Neuronal stem cell (in vitro differentiated cells): ENCODE measurements at places on chromosomes 2 and 18.

DNA sequence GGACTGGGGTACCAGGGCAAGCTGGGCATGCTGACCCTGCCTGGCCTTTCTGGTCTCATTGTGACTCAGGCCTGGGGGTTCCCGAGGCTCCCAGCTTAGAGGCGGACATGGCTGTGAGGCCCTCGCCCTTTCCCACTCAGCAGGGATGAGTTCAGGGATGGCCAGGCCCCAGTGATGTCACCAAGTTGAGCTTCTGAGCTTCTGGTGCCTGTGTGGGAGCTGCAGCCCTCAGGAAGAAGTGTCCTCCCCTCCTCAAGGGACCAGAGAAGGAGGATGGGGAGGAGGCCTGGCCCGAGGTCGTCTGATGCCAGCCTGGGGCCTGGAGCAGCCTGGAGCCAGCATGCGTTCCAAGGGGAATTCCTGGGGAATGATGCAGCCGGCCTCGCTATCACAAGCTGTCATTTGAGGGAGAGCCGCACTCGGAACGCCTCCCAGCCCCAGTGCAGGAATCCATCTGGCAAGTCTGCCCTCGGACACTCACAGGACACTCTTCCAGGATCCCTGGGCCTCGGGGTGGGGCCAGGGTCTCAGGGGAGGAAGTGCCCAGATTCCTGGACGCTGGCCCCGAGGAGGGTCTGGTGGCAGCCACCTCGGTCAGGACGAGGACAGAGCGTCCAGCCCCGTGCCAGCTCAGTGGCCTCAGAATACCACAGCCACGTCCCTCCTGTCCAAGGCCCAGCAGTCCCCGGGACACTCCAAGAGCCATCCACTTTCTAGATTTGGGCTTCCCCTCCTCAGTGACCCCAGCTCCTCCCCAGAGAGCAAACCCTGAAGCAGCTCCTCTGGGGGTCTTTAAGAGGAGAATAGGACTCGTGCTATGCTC lies 61.2 kb upstream of the GPC1 start:
- no peak for DNase-seq

DNA sequence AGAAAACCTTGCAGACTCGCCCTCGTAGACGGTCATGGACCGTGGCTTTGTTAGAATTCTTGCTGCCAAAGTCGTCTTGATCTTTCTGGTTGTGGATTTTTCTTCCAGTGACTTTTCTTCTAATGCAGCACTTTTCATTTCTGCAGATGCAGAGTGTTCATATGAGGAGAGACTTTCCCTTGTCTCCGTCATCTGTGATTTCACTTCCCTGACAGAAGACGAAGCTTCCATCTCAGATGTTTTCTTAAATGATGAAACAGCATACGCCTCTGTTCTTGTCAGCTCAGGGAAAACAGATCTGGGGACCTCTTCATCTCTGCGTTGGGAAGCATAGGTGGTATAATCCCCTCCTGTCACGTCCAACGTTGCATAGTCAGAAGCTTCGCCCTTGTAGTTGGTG lies 50.9 kb downstream of the PLEKHA3 start:
- no peak for DNase-seq

- no peak for DNase-seq
These were observed 40.4 kb upstream of the FAM124B start for GRCh38 chr2:224442071-224442967.

DNA sequence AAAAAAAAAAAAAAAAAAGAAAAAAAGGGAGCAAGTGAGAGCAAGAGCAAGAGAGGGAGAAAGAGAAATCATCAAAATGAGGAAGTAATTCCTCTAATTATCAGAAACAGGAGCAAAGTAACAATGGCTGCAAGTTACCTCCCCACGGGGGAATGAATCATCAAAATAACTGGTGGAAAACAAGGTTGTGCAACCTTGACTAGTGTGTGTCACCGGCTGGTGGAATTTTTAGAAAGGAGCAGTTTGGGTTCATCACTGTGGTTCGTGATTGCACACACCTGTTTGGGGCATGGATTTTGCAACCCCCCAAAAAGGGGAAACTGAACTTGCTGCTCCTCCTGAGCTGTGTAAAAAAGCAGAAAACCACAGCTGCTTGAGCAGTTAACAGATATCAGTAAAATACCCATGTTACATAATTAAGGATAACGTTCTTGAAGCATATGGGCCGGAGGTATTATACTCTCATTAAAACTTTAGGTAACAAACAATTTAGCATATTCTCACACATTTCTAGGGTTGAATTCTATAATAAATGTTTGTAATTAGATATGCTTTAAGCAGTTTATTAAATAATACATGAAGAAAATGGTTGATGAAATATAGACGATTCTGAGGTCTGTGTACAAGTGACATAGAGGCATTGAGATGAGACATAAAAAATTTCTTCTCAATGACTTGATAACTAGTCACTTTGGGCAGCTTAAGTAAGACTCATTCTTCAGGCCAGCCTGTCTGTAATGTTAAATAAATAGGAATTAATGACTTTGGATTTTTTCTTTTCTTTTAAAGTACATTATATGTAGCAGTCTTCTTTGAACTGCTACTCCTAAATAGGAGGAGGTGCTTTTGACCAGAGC lies 184.2 kb upstream of the ZEB2 start:
- DNase-seq, result no peak

DNA sequence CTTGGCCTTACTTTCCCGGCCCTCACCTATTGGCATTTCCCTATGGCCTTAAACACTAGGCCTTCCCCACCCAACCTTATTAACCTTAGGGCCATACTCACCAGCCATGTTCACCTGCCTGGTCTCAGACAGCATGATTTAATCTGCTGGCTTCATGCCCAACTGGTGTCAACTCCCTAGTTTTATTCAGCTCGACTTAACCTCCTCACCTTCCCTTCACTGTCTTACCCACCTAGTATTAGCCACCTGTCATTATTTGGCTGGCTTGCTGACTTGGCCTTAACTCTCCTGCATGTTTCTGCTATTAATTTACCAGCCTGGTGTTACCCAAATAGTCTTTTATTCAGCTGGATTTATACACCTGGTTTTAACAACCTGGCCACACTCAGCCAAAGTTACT lies 136.0 kb upstream of the ZSWIM2 start:
- DNase-seq, result no peak

DNA sequence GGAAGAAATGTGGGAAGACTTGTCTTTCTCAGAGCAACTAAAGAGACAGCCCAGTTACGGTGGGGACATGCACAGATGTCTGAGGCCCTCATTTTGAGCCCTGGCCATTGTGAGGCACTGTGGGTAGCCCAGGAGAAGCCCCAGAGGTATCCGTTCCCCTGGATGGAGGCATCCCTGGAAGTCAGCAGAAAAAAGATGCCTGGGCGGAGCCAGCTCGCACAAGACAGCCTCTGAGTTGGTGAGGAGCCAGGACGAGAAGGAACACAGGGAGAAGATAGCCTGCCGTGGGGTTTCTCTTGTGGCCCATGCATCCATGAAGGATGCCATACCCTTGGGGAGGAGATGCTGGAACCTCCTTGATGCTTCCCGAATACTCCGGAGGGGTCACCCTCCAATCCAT lies 56.9 kb upstream of the SEMA4C start:
- DNase-seq, result no peak

DNA sequence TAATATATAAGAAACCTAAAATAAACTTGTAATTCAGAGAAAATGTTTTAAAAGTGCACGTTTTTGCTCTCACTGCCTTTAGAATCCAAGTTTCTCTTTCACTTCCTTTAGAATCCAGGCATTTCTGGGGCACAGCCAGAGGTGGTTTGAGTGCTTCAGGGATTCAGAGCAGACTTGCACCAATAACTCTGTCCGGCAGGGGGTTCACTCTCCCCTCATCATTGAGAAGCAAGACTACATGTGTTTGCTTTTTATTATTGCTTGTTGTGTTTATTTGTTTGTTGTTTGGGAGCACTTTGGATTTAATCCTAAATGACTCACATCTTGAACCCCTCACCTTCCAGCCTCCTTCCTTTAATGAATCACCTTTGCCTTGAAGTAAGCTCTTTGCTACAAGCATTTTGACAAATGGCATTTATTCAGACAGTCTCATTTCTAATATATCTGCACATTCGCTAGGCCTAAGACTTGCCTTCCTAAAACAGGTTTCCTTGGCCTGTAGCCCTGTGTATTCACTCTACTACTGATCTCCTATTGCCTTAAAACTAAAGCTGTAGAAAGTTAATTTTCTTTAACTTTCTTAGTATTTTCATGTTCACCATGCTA lies 233.5 kb upstream of the ATP5MC3 start:
- DNase-seq, result peak; percentile 49

DNA sequence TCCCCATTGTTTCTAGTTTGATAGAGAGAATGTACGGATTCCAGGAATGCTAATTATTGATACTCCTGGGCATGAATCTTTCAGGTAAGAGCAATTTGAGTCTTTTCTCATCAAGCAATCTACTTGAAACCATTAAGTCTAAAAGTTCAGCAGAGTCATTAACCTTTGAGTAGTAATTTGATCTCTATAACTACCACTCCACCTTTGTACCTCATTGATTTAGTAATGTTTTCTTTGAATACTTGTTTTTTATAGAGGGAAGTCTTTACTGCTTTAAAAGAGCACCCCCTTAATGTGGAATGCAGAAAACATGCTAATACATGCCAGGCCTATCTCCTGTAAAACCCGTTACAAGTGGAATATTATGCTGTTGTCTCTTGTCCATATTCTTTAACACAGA lies 45.0 kb downstream of the EIF5B start:
- no peak for DNase-seq

- no peak for DNase-seq
These were observed 50.6 kb downstream of the TTC21B start for GRCh38 chr2:165902934-165903333.

DNA sequence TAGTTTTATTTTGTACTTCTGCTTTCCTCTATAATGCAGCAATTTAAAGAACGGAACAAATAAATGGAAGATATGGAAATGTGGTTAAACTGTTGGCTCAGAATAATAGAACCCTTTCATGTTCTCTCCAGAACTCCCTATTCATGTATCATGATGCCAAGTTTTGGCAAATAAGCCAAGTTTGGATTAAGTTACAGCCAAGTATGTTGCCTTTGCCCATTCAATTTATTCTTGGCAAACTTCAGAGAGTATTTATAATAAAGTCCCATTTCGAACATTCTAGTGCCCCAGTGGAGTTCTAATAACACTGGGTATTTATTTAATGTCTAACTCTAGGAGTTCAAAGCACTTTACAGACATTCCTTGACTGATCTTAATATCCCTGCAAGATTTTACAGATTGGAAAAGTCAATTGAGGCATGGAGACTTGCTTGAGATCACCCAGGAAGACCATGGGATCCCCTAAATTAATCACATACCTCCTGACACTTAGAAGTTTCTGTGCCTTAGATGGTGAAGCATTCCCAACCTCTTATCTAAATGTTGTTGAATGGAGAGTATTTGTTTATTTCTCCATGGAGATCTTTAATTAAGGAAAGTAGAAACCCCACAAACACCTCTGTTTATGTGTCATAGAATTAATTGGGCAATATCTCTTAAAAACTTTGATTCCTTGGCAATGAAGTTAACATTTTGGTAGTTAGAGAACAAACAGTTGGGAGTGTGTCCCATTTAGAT lies 106.7 kb downstream of the ACKR3 start:
- DNase-seq, result no peak

DNA sequence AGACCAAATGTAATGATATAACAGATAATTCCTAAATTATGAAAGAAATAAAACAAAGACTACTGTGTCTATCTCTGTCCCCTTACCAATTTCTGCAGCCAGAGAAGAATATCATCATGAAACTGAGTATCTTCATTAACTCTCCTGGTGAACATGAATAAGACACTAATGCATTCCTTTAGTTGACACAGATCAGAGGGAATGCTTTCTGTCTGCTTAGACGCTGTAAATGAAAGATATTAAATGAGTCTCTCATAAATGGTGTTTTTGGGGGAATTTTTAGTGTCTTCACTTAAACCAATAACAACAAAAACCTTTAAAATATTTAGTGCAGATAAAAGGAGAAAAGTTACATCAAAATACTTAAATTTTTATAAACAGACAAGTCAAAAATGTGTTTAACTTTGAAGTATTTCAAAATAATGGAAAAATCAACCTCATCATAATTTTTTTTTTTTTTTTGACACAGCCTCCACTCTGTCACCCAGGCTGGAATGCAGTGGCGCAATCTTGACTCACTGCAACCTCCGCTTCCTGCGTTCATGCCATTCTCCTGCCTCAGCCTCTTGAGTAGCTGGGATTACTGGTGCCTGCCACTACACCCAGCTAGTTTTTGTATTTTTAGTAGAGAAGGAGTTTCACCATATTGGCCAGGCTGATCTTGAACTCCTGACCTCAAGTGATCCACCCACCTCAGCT lies 16.0 kb downstream of the EPG5 start:
- no peak for DNase-seq

DNA sequence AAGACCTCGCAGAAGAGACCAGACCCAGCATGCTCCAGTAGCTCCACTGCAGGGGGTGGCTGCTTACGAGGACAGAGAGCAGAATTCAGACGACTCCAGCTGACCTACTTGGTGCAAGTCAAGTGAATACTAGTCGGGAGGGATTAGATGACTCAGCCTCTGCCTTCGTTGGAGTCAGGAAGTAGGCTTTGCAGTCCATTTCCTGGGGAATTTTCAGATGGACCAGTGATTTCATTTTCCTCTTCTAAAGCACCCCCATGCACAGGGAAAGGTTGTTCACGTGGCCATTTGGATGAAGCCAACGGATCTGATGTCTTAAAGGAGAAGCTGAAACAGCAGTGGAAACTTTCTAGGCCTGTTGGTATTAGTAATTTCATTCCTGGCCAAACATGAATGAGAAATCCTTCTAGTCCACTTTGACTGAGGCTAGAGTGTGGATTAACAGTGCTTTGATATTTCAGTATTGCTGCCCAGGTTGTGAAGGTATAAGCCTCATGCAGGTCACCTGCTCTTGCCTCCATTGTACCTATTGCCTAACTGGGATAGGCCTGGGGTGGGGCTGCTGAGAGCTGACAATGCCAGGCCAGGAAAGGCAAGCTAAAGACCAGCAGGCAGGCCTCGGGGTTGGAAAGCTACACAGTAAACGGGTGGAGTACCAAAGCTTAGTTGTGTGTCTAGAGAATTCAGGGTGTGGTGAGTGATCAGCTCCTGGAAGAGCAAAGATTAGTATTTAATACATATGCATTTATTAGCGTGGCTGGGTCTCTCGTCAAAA lies 117.6 kb upstream of the FOSL2 start:
- DNase-seq, result no peak

- no peak for DNase-seq
These were observed 33.7 kb downstream of the SFT2D3 start for GRCh38 chr2:127735044-127735443.

DNA sequence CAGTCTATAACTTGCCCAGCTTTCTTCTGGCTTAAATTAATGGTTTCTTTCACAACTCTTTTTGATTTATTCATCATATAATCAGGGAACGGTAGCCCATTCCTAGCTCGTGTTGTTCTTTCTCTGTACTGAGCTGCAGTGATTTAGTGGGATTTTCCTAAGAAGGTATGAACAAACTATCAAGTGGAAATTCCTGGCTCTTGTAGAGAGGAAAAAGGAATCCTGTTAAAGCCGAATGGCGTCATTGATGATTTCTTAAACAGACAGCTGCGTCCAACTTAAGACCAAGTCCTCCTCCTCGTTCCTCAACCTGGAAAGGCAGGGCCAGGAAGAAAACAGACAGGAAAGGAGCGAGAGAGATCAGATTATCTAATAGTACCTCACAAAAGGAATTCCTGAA lies 69.2 kb upstream of the CABLES1 start:
- no peak for DNase-seq

- DNase-seq, result no peak
These were observed 9.7 kb downstream of the PDCD1 start for GRCh38 chr2:241848761-241849615.
